ENCODE measurements at places on chromosomes 2 and 18.

GRCh38 chr18:54776282-54776977 is 51.8 kb upstream of the RAB27B start:
- DNase-seq = peak; percentile 97

DNA sequence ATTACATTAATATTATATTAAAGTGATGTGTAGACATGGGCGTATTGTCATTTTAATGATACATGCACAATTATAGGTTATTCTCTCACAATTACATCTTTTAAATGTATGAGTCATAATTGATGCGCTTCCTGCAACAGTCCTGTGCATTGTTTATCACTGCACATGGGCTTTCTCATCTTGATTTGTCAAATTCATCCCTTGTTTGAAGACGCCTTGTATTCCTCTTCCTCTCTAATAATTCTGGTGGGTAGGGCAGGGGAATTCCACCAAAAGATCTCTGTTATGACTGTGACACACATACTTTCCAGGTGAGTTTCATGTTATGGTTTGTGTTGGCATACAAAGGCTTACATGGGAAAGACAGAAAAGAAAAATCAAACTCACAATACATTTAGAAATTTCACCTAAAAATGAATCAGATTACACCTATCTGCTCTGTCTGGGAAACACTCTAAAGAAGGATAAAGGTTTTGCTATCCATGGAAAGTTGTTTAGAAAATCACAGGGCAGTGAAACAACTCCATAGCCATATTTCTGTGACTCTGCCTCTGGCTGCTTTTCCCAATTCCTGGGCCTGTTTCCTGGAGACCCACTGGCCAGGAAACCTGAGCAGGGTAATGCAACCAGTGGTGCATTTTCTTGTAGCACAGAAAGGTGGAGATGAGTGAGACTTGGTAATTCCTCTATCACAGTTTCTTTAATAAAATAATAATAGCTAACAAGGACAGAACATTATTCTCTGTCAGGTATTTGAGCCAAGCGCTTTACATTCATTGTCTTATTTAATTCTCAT is 13.2 kb downstream of the SLC9A2 start:
- peak; percentile 8 for DNase-seq

DNA sequence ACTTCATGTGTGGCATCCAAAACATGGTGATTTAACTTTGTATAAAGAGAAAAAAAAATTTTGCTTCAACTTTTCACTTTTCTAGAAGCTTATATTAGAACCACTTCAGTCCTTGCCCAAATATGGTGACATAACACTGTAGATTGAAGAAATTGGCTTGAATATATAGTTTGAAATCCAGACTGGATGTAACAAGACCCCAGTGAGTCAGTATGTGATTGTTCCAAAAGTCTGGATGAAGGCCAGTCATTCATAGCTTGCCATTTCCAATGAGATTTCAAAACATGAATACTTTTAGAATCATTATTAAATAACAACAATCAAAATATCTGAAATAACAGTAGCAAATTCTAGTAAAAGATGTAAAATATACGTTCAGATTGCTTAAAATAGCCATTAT is 104.8 kb upstream of the FN1 start:
- peak; percentile 98 for DNase-seq

GRCh38 chr2:105297216-105297615 is 32.3 kb downstream of the TGFBRAP1 start:
- no peak for DNase-seq

GRCh38 chr2:170121689-170122088 is 56.3 kb upstream of the MYO3B start:
- DNase-seq = no peak

- DNase-seq = no peak
Measured at GRCh38 chr2:132980304-132980703, 310.3 kb upstream of the LYPD1 start.

- DNase-seq = peak; percentile 79
Measured at GRCh38 chr2:172404824-172405223, 22.6 kb upstream of the ITGA6 start.

GRCh38 chr2:188870289-188870688 is 103.9 kb upstream of the COL3A1 start:
- DNase-seq = peak; percentile 89

- DNase-seq = no peak
Measured at GRCh38 chr2:6510532-6510931, 355.2 kb downstream of the CMPK2 start.

DNA sequence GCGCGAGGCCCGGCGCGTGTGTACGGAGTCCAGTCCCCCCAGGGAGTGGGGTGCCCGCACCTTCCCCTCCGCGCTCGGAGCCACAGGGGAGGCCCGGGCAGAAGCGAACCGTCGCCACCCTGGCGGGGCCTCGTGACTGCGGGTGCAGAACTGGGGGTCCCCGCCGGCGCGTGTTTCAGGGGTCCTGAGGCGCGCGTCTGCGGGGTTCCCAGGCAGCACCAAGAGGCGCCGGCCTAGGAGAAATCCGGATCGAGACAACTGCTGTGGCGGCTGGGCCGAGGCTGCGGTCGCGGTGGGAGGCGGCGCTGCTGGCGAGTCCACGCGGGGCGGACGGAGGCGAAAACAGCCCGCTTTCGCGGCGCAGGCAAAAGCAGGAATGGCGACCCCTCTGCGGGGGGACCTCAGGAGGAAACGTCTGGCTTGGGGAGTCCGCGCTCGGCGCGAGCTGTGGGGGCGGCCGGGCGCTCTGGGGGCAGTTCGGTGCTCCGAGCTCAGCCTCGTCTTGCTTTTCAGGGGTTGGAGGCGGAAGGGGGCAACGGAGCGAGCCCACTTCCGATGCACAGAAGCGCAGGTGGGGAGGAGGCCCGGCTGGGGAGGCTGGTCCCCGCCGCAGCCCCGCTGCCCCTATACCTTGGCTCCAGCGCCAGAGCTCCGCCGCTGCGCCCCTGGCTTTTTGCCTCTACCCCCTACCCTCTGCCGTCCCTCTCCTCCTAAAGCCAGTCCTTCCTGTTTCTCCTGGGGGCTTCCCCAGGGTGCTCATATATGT is 81.5 kb upstream of the LDLRAD4 start:
- DNase-seq = peak; percentile 27

GRCh38 chr2:181152701-181153100 is 172.3 kb downstream of the UBE2E3 start:
- DNase-seq = no peak

DNA sequence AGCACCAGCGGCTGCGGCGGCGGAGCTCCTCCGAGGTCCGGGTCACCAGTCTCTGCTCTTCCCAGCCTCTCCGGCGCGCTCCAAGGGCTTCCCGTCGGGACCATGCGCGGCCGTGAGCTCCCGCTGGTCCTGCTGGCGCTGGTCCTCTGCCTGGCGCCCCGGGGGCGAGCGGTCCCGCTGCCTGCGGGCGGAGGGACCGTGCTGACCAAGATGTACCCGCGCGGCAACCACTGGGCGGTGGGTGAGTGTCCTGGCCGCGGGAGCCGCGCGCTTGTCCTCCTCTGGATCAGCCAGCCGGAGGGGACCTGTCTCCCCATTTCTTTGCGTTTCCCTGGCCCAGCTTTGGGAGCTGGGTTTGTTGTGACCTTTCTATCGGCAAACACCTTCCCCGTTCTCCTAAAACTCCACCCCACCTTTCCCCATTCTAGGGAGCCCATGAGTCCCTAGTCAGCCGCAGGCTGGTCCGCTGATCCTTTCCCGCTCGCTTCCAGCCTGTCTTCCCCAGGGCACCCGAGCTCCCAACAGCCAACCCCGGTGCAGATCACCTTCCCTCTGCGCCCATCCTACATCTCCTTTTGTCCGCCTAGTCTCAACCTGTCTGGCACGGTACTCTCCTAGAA is 316 bp downstream of the GRP start:
- no peak for DNase-seq

DNA sequence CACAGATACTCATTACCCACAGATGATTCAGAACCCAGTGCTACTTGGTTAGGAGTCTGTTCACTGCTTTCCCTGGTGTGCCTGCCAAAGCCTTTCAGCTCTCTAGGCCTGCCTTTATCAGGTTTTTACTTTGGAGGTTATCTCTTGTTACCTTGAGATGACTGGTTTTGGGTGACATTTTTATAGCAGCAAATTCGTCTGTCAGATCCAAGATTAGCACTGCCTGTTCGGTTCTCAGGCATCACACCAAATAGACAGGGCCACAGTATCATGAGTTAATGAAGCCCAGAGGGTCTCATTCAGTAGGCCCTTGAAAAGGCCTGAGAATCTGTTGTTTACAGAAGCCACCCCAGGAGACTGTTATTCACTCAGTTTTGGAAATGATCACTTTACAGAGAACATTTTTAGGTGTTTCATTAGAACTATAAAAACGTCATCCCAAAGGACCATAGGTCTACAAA is 121.2 kb downstream of the OSBPL6 start:
- DNase-seq = no peak

GRCh38 chr2:128446049-128446873 is 127.6 kb upstream of the HS6ST1 start:
- DNase-seq = no peak

GRCh38 chr18:47545613-47546012 is 294.2 kb upstream of the SKOR2 start:
- DNase-seq = no peak

DNA sequence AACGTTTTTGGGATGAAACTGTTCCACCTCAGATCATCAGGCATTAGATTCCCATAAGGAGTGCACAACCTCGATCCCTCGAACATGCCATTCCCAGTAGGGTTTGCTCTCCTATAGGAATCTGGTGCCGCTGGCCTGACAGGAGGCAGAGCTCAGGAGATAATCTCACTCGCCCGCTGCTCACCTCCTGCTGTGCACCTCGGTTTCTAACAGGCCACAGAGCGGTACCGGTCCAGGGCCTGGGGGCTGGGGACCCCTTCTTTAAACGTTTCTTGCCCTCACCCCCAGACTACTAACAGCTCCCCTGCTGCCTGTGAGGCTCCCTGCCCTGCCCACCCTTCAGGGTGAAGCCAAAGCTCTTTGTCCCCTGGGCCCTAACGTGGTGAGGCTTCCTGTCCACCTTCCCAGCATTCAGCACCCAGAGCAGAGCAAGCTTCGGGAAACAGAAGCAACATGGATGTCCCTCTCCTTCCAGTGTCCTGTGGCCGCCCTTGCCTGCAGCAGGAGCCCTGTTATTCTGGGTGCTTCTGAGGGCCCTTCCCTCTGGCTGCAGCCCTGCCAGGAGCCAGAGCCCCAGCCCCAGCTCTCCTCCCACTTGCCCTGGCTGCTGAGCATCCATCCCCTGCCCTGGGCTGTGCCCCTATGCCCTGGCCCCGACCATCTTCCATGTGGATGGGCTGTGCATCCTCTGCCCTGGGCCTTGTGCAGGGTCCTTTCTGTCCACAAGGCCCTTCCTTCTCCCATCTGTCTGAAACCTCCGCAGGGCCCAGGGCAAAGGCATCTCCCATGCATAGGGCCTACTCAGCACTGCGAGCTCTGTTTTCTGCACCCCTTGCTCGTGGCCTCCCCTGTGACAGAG is 140.1 kb downstream of the MBP start:
- DNase-seq = no peak

DNA sequence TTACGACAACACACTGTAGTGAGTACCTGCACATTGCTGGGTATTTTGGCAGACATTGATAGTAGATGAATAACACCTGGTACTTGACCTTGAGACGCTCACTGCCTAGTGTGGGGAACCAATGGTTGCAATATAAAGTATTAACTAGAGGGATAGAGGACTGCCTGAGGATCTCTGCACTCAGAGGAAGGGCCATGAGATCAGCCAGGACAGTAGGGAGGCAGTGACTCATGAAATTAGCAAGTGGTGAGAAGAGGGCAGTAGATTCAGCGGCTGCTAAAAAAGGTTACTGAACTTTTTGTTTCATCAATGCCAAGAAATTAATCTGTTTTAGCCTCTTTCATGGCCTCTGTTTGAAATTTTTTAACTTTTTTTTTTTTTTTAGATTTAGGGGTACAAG is 250.8 kb upstream of the TCF4 start:
- DNase-seq = no peak

GRCh38 chr2:207599636-207600035 is 25.6 kb downstream of the METTL21A start:
- no peak for DNase-seq

DNA sequence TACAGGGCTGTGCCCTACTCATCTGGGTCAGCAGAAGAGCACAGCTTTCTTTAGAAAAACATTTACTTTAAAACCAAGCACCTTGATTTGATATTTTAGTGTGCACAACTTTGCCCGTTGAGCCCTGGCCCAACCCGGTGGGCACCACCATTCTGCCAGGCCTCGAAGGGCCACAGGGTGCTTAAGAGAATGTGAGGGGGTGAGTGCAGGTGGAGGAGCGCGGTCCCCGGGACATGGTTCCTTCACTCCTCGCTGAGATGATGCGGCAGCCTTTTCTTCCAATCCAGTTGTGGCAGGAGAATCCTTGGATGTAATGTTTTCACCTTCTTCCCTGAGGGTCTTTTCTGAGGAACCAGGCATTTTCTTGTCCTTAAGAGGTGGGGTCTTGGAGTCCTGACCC is 119.0 kb downstream of the RPIA start:
- DNase-seq = no peak

DNA sequence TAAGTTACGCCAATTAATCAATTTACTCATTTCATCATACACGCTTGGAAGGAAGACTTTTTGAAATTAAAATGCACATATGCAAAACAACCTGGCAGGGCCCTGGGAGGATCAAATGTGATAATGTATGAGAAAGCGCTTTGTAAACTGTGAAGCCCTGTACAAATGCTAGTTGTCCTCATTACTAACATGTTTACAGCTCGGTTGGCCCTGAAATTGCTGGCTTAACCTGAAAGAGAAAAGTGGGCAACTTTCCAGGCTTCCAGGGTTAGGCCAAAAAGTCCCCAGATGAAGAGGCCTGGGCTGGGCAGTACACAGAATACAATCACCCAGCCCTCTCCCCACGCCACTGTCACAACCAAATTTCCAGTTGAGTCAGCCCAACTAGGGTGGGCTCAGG is 60.2 kb downstream of the DNMT3A start:
- DNase-seq = no peak

GRCh38 chr2:71473346-71474031 is 20.1 kb downstream of the DYSF start:
- DNase-seq = no peak

- DNase-seq = peak; percentile 83
Measured at GRCh38 chr2:191202209-191202721, 42.9 kb upstream of the MYO1B start.

DNA sequence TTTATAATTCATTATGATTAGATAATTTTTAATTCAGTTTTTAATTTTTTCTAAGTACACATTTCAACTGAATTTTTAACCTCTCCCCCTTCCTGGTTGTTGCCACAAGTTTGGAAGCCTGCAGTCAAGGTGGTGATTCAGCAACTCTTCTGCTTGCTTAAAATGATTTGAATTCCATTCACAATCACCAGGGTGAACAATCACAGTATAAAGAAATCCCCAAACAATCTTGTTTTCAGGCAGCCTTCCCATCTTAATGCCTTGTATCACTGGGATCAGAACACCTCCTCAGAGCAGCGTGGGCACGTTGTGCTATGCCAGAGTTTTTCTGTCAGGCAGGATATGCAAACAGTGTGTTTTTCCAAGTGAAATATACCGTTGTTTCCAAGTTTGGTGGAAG is 46.7 kb upstream of the BARD1 start:
- no peak for DNase-seq

GRCh38 chr2:23901966-23902846 is 24.7 kb downstream of the ATAD2B start:
- peak; percentile 67 for DNase-seq

Data from cardiac fibroblast (primary cell).